ENCODE measurements at places on chromosomes 5 and 9.

DNA sequence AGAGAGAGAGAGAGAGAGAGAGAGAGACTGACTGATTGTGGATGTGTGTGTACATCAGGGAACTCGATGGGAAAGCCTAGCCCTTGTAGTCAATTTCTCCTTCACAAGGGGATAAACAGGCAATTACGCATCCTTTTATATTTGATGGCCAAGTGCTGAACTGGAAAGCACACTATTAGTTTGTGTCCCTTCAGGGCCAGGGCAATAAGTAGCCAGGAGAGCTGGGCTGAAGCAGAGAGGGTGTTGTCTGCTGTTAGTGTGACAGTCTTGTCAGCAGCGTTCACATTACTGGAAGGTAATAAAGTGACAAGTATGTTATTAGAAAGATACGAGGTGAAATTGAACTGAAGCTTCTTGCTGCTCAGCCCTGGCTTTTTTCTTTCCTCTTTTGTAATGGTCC lies 457.7 kb downstream of the BNC2 start:
- no peak for DNase-seq

DNA sequence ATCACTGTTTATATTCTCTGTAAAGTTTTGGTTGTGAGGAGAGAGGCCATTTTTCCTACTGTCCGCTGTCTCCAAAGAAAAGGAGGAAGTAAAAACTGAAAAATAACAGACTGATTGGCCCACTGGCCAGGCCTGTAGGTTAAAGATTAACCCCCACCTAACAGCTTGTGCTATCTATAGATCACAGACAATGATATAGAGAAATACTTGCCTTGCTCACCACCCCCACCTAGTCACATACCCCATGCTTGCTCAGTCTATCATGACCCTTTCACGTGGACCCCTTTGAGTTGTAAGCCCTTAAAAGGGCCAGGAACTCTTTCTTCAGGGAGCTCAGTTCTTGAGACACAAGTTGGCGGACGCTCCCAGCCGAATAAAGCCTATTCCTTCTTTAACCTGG lies 357.4 kb downstream of the PRDM9 start:
- DNase-seq, result no peak

- DNase-seq, result no peak
These were observed 140.9 kb upstream of the PIK3R1 start for GRCh38 chr5:68074633-68075032.

DNA sequence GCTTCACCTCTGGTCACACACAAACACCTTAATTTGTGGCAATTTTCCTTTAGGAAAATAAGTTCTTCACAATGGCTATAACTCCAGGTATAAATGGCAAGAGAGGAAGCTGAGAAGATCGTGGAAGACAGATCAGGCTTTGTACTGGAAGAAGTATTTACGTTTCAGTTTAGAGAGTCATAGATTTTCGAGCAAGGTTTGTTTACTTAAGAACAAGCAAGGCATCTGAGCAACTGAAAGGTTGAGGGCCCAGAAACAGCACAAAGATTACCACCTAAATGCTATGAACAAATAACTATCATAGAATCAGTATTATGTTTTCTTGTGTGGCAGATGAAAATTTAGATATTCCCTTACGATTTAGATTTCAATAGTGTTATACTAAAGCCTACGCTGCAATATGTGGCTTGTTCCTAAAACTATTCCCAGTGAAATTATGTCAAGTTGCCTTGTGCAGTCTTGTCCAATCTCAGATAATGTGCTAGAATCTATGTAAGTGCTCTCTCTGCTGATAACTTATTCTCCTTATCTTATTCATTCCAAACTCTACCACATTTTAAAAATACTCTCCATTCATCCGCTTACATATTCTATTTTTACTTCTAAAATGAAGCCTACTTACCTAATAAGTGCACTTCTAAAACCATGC lies 6.7 kb downstream of the SLCO4C1 start:
- no peak for DNase-seq

- DNase-seq, result no peak
These were observed 9.9 kb downstream of the PLPP7 start for GRCh38 chr9:131299346-131299960.

DNA sequence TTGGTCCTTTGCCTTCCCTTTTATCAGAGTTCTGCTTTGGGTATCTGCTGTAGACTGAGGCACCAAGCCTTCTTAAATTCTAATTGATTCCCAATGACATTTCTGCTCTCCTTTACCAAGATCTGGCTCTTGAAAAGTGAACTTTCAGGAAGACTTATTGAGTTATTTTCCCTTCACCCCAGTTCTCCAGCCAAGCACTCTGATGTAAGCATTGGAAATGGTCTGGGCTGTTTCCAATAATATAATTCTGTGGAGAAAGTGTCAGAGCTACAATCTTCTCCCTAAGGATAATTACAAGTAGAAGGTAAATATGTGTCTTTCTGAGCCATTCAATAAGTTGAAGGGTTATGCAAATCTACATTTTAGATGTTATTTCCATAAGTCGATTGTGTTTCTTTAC lies 30.8 kb downstream of the BTF3 start:
- no peak for DNase-seq

- no peak for DNase-seq
These were observed 2217.0 kb downstream of the MAT2B start for GRCh38 chr5:165722401-165722800.

DNA sequence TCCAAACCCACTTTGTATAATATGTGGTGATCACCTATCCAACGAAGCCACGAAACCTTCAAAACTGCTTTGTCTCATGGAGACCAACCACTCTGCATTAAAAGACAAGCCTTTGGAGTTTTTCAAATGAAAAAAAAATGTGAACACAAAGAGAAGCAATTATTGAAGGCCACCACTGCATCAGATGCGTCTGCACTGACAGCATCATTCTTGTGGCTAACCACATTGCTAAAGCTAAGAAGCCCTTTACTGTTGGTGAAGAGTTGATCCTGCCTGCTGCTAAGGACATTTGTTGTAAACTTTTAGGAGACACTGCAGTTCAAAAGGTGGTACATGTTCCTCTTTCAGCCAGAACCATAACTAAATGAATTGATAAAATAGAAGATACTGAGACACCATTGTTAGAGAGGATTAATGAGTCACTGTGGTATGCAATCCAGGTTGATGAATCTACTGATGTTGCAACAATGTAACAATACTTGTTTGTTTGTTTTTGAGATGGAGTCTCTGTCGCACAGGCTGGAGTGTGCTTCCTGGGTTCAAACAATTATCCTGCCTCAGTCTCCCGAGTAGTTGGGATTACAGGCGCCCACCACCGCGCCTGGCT lies 45.4 kb downstream of the TAF11L14 start:
- no peak for DNase-seq

GRCh38 chr5:7881816-7882215 lies 12.9 kb downstream of the MTRR start:
- no peak for DNase-seq

DNA sequence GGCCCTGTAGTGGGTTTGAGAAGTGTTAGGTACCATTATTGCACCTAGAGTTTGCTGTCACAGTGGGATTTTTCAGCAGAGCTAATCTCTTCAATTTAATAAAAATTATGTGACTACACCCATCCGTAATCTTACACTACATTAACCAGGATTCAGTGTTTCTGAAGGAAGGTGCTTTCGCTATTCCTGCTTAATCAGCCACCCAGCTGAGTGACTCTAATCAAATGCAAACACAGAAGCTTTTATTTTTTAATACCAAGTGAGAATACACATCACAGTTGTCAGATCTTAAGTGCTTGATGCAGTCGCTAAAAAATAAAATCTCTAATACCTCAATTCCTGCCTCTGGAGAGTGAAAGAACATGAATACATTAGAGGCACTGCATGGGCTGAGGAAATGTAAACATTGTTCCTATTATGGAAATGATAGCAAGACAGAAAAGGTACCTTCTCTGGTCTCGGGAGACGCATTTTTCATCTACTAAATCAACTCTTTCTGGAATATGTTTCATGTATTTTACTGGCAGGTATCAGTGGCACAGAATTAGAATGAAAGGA lies 125.7 kb downstream of the SEMA6A start:
- DNase-seq, result no peak

GRCh38 chr9:93593144-93593658 lies 16.8 kb downstream of the PHF2 start:
- no peak for DNase-seq

- no peak for DNase-seq
These were observed 32.6 kb upstream of the SLC6A19 start for GRCh38 chr5:1168796-1169195.

- DNase-seq, result no peak
These were observed 372.0 kb downstream of the CDH9 start for GRCh38 chr5:26666371-26666770.

DNA sequence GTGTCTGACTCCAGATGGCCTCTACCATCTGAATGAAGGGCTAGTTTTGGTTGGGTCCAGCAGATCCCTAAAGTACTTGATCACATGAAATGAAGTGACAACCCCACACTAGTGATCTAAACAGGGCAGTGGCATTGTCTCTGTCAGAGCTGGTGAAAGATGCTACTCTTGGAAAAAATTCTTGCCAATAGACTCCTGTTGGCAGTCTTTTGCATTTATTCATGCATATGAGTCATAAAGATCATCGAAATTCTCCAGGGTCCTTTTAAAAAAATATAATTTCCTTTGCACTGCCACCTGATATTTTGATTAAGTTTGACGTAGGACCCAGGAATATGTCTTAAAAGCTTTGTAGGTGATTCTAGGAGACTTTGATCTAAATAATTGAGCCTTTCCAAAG lies 135.1 kb upstream of the ELL2 start:
- no peak for DNase-seq

GRCh38 chr5:110018509-110018908 lies 328.8 kb downstream of the MAN2A1 start:
- no peak for DNase-seq

DNA sequence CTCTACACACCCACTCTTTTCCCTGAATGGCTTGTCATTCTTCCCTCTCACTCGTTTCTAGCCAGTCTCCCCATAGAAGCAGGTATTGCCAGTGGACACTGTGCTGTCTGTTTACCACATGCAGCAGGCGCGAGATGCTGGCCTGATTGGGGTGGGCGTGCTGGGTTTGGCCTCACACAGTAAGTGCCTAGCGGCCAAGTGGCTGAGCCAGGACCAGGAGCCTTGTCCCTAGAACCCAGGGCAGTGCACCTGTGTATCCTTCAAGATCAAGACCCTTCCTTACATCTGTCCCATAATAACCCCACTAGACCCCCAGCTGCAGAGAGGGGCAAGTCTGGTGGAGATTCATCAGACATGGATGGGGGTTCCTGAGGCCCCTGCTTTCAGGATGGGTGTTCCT lies 112.8 kb upstream of the IRX4 start:
- no peak for DNase-seq

- DNase-seq, result no peak
These were observed 190.1 kb downstream of the ATPSCKMT start for GRCh38 chr5:10059556-10059955.

DNA sequence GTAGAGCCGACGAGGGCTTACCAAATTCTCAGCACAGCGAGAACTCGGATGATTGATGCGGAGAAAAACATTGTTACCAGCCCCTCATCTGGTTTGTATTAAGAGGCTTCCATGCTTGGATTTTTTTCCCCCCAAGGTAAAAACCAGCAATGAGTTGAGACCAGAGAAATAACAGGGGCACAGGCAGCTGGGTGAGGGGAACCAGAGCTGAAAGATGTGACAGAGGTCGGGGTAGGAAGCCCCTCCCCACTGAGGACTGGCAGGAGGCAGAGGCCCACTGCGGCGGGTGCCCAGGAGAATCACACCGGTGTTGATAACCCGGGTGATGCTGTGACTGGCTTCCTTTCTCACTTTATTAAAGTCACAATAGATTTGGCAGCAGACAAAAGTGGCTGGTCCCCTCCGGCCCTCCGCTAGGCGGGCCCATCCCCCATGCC lies 116.5 kb upstream of the PHYKPL start:
- DNase-seq, result no peak

DNA sequence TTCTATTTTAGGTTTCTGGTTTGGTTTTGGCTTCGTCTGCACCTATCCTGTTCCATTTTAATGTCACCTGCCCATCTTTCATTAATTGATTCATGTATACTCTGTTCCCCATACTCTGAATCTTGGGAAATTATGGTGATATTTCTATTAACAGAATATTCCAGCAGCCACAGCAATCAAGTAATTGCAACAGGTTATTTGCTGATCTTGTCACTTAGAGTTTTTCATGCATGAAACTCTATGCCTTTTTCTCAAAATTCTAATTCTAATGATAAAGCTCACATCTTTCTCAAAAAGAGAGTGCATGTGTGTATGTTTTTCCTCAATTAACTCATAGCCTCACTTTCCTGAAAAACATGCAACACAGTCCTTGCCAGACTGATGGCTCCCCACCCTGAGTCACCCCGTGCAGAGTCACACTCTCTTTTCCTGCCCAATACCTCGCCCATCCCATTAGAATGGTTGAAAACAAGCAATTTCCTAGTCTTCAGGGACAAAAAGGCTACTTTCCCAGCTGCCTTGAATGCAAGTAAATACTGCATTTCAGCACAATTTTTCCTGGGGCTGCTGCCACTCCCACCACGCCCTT lies 15.6 kb downstream of the GFRA3 start:
- no peak for DNase-seq

DNA sequence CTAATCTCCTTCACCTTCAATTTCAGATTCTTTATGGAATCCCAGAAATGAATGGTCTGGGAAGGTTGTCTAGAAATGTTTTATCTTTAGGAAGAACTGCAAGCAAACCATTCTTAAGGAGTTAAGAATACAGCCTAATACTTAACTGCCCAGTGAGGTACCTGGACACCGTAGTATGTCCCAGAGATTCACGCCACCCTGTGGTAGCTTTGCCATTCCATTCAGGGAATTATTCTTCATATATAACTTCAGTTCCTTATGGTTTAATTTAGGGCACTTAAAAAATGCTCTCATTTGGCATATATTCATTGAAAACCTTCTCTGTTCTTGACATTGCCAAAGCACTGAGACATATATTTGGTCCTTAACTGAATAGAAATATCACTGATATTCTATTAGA lies 49.7 kb downstream of the ACTBL2 start:
- DNase-seq, result no peak

- no peak for DNase-seq
These were observed 149.4 kb downstream of the CD180 start for GRCh38 chr5:67047160-67047559.

DNA sequence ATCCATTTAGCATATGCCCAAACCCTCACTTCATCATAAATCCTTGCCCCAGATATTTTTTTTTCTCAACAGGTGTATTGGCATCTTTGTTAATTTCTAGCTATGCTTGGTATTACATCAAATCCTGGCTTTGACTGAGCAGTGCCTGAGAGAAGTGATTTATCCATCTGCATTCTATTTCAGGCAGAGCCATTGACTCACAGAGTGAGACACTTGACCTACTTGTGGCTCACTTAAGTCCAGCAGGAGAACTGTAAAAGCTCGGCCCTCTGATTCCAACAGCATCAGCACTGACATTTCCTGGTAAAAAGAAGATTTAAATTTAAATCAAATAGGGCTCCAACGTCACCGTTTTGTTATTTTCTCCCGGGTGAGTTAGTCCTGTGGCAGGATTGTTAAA lies 93.4 kb downstream of the PLK2 start:
- no peak for DNase-seq

DNA sequence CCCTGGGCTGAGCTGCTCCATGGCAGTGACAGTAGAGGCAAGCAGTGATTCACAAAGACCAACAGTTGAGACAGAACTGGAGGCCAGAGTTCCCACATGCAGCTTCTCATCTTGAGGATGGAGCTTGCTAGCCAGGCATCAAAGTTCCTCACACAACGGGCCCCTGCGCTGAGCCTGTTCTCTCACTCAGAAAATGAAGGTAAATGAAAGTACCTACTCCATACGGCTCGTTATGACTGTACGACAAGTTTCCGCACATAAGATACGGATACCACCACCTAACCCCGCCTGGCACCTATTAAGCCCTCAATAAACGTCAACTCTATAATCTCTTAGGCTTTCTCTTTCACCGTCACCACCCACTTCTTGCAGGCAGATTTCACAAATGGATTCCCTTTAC lies 12.9 kb downstream of the NOL6 start:
- no peak for DNase-seq
